Activated T-helper 1 cell treated with anti-CD3 and anti-CD28 coated beads, Interleukin-2, amount 50 U/mL, for 16 hours (primary cell): ENCODE measurements at places on chromosomes 7 and 10.

DNA sequence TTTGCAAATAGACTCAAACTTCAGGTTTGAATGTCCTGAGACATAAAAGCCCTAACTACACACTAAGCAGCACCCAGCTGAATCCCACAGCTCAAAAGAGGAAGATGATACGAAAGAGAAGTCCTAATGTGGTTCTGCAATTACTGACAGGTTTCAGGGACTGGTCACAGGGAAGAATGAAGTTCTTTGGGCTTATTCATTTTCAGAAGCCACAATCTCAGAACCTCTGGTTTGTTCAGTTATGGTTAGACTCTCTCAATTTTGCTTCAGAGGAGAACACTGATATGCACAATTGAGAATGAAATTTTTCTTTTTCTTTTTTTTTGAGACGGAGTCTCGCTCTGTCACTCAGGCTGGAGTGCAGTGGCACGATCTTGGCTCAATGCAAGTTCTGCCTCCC, 94.6 kb upstream of the FAM180A start:
- no peak for DNase-seq

DNA sequence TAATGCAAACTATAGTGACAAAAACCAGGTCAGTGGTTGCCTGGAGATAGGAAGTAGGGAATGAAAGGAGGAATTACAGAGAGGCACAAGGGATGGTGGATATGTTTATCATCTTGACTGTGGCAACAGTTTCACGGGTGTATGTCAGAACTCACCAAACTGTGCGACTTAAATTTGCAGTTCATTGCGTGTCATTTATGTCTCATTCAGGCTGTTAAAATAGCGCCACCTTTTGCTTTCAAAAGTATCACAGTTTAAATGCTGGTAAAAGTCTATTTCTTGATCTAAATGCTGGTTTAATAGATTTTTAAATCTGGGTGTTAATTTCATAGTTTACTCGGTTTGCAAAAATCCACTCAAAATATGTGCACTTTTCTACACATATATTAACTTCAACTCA, 51.0 kb downstream of the PTTG1IP2 start:
- no peak for DNase-seq

DNA sequence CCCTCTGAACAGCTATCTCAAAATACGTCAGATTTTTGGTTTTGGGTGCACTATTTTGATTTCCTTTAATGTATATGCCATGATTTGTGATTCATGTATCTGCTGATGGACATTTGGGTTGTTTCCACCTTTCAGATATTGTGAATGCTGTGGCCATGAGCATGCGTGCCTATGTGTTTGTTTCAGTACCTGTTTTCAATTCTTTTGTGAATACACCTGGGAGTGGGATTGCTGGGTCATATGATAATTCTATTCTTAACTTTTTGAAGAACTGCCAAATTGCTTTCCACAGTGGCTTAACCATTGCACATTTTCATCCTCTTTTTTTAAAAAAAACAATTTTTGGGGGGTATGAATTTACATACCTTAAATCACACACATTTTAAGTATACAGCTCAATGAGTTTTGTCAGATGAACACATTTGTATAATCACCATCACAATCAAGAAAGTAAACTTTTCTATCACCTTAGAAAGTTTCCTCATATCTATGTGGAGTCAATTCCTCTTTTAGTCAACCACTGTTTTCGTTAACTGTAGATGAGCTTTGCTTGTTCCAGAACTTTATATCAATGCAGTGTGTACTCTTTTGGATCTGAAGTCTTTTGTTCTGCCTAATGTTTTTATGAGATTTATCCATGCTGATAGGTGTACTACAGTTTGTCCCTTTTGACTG, 36.9 kb downstream of the CYP26A1 start:
- DNase-seq: no peak

- no peak for DNase-seq
These were observed 218.5 kb upstream of the MKLN1 start for GRCh38 chr7:131109011-131109758.

- DNase-seq: no peak
These were observed 44.2 kb downstream of the ZMIZ1 start for GRCh38 chr10:79112881-79113431.

DNA sequence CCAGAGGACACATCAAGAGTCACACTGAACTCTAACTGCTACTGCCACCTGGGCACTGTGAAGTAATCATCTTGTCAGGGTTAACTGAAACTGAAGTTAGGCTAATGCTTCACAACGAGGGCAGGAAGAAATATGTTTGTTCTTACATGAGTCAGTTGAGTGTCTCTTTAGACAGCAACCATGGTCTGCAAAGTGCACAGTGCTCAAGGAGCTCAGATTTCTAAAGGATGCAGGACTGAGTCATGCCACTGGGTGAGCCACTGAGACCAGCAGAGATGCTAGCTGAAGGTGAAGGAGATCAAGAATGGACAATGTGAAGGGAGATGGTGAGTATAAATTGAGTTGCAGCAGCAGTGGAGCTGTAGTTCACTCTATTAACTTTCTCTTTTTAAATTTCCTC, 76.0 kb upstream of the CTTNBP2 start:
- no peak for DNase-seq

- no peak for DNase-seq
These were observed 84.0 kb upstream of the MYO3A start for GRCh38 chr10:25849988-25850387.

GRCh38 chr10:128298587-128298986, 172.4 kb upstream of the MKI67 start:
- DNase-seq: no peak

DNA sequence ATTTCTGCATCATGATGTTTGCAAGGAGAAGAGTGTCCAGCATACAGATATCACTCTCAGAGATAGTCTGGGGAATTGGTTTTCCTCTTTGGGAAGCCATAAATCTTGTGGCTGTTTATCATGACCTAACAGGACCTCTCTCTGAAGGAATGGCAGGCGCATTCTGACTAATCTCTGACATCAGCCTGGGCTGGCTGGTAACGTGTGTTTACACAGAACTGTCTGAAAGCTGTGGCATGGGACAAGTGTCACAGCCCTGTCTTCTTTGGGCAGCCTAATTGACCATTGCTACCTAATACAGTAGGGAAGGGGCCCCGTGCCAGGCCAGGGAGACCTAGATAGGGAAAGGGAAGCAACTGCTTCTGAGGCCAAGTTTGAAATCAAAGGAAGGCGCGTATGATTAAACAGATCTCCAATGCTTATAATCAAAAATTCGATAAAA, 73.9 kb upstream of the CABCOCO1 start:
- DNase-seq: no peak

GRCh38 chr10:106761906-106762305, 402.6 kb downstream of the SORCS1 start:
- DNase-seq: no peak

DNA sequence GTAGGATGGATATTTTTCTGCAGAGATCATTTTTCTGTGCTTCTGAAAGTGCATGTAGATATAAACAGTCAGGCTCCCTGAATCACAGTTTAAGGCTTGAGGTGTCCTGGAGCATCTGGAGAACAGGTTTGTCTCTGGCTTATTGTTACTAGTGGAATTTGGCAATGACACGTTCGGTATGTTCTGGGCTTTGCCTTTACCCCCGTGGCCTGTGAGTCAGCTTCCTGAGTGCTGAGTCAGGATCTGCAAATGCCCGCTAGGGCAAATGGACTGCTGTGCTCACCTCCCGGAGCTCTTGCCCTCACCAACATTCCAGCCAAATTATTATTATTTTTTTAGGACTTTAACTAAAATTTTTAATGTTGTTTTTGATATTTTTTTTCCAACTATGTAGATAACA, 192.5 kb upstream of the PRSS1 start:
- DNase-seq: no peak
